ENCODE measurements at places on chromosomes 7 and 10. TPM values are rescaled to one million over a fixed set of nuclear protein-coding genes. Genes with fewer than 3 reads are reported as not detected.

GRCh38 chr7:32896564-32897347 lies 5.2 kb upstream of the KBTBD2 start:
- no peak for DNase-seq

- no peak for DNase-seq
Measured at GRCh38 chr7:89073776-89074175, 278.2 kb upstream of the TEX47 start.

The SRRM3 gene
- 6.1 TPM for total RNA-seq

- DNase-seq, result no peak
Measured at GRCh38 chr7:70338015-70338414, 739.7 kb downstream of the AUTS2 start.

The MYL10 gene
- total RNA-seq, result not detected

GRCh38 chr7:8785081-8785480 lies 351.7 kb downstream of the NXPH1 start:
- no peak for DNase-seq

The TMEM176B gene
- total RNA-seq, result 2.4 TPM

GRCh38 chr7:26199301-26200037 lies 1.1 kb downstream of the HNRNPA2B1 start:
- no peak for DNase-seq

DNA sequence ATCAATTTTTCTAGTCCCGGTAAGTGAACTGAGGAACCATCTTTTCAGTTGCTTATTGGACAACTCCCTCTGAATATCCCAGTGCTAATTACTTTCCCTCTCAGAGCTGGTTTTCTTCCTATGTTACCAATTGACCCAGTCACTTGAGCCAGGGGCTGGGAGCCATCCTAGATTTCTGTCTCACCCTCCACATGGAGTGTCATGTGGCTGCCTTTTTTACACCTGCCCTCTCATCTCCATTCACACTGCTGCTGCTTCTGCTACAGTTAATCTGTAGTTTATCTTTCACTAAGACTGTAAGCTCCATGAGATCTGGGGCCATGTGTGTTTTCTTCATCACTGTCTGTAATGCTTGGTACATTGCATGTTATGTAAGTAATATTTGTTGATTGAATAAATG lies 35.8 kb downstream of the VCL start:
- DNase-seq, result no peak

DNA sequence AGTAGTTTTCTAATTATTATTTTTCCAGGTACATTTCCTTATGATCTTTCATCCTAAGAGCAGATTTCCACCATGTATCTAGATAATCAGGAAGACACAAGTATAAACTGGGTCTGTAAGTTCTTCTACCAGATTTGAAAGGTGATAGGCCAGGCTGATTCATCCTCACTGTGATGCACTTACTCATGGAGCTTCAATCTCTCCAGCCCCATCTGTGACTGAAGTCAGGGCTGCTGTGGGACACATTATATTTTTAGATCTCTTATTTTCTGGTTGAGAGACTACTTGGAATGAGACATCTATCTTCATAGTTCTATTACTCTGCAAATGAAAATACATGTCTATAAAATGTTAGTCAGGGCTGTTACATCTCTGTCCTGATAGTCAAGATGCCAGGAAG lies 85.5 kb upstream of the SLC25A13 start:
- DNase-seq, result no peak

The PNLIPRP3 gene
- total RNA-seq, result not detected

- DNase-seq, result no peak
Measured at GRCh38 chr7:30727061-30727945, 24.6 kb upstream of the INMT start.

The KCNIP2 gene
- total RNA-seq, result 12.6 TPM

The CLEC5A gene
- total RNA-seq, result not detected

The RNF32 gene
- total RNA-seq, result 1.2 TPM

DNA sequence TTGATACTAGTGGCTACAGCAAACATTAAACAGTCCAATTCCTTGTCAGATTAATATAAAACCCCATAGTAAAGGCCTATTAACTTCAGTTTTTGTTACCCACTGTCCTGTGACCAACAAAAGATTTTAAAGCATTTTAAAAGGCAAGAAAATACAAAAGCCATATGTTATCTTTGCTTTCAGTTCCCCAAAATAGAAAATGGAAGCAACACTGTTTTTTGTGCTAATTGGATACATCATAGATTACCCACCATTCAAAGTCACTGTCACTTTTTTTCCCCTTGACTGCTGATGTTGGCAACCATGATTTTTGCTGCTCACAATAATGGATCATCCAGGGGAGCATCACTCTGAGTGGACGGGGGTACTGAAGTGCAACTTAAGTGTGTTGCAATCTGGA lies 52.4 kb upstream of the TMEM140 start:
- DNase-seq, result no peak

- DNase-seq, result no peak
Measured at GRCh38 chr7:31066516-31067130, 14.5 kb downstream of the ADCYAP1R1 start.

DNA sequence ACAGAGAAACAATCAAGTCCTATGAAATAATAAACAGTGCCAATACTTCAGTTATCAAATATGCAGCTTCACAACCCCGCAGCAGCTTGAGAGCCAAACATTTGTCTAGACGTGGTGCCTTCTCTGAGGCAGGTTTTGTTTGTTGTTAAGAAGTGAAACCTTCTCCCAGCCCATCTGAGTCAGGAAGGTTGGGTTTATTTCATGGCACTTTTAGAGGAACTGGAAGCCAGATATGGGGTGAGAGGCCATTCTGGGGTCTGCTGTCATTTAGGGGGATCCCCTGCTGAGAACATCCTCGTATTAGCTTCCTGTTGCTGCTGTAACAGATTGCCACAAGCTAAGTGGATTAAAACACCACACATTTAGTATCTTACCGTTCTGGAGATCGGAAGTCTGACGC lies 113.6 kb downstream of the GRK5 start:
- no peak for DNase-seq

DNA sequence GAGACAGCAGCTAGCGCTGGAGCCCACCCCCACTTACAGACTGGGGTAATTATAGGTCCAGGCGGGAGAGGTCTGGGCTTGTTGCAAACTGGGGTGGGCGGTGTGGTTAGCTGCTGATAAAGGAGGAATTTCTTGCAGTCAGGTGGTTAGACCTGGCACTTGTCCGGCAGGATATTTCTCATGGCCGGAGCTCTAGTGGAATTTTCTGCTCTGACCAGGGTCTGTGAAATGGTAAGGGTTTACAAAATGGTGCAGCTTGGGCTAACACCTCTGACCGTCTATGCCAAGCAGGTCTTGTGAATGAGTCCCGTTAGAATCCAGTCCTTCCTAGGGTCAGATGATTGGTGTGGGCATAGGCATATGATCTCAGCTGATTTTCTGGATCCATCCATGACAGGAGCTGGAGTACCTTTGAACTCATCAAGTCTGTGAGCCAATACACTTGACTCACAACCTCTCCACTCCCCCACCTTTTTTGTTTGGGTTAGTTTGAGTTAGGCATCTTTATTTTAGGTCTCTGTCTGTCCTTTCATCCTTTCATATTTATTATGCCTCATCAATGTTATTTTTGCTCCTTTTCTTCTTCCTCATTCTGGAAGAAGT lies 213.4 kb downstream of the SUGCT start:
- no peak for DNase-seq

The DUS4L gene
- total RNA-seq, result 15.5 TPM

The ZP3 gene
- total RNA-seq, result 1.2 TPM

DNA sequence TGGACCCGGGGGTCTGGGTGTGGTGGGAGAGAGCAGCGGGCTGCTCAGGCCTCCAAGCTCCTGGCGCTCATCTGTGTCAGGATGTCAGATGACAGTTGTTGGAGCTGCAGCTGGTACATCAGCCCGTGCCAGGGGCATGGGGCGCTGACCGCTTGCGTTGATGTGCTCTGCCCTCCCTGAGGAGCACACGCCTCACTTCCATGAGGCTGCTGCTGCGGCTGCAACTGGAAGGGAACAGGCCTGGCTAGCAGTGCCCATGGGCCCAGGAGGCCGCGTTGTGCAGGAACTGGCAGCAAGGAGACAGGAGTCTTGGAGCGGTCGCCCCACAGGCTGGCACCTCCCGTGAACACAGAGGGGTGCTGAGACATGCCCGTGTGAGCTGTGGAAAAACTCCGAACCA lies 361.3 kb upstream of the MKI67 start:
- DNase-seq, result no peak

DNA sequence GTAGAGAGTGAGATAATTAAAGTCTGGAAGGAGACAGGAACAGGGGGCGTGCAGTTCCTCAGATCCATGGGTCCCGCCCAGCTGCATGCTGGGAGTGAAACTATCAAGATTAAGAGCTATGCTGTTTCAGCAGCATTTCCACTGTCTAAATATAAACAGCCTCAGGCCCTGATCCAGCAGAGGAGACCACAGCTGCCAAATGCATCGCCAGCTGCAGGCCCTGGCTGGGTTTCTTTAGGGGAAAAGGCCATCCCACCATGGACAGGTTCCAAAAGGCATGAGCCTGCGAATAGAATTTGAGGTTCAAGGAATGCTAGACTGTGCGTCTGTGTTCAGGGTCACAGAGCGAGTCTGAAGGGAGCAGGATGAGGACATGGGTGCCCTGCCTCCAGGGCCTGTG lies 411.4 kb downstream of the PAXIP1 start:
- no peak for DNase-seq

GRCh38 chr10:423178-423577 lies 266.3 kb downstream of the DIP2C start:
- DNase-seq, result no peak

The PRLHR gene
- total RNA-seq, result 2.4 TPM

The OR9A2 gene
- total RNA-seq, result under 0.01 TPM

- DNase-seq, result no peak
Measured at GRCh38 chr7:21028599-21028998, 241.9 kb upstream of the SP8 start.

DNA sequence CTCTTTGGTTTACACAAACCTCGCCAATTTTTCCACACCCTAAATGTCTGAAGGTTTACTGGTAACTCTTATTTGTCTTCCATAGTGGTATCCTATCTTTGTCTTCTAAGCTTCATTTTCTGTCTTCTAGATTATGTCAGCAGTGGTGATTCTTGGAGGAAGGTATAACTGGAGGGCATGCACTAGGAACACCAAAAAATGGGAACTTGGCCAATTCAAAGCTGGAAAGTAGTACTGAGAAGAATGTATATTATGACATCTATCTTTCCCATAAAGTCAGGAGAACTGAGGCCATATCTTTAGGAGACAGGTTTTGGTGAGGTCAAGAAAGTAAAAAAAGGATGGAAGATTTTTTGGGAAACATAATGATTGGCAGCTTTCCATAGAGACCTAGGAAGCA lies 113.3 kb downstream of the CPEB3 start:
- DNase-seq, result no peak

- DNase-seq, result no peak
Measured at GRCh38 chr7:13028825-13029099, 341.3 kb downstream of the ARL4A start.

The HILPDA gene
- total RNA-seq, result 26.9 TPM

DNA sequence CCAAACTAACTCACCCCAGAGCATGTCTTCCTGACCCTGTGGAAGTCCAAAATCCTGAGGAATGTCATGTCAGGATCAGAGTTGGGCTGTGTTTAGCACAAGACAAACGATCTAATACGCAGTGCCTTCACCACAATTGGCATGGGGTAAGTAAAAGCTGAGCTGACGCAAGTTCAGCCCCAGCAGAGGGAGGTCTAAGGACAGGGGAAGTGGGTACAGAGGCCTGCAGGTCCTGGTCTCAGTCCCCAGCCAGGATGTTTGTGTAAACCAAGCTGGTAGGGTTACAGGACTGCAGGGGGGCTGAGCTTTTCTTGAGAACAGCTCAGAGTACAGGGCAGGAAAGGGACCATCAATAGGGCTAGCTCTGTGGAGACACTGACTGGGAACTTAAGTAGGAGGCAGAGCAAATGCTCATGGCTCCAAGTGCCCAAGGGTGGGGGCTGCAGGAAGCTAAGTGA lies 5.3 kb upstream of the KCNIP2 start:
- DNase-seq, result no peak

The VAX1 gene
- total RNA-seq, result 1.2 TPM

The VGF gene
- 7.7 TPM for total RNA-seq

The HABP2 gene
- not detected for total RNA-seq

DNA sequence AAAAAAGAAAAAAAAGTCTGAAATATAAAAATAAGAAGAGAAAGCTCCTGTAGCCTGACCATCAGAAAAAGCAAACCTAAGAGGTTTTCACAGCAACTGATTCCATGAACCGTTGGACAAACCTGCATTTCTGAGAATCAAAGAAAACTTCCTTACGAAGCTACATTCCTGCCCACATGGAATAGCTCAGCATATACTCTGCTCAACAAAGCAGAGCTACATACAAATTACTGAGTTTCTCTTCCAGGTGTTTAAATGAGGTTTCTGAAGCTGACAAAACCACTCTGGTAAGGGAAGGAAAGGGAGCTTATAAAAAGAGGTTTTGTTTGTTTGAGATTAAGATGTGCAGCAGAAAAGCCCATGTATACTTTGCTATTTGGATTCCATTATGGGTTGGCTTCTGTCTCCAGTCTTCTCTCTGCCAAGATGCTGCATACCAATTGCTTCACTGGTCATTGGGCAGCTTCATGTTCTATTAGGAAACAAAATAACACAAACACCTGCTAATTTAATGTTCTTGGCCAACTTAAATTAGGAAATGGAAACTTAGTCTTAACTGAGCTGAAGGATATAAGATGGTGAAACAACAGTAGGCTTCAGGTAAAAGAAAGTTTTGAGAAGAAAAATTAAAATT lies 314.1 kb downstream of the LRRTM3 start:
- no peak for DNase-seq

The CCL26 gene
- not detected for total RNA-seq

The SORCS1 gene
- 16.7 TPM for total RNA-seq

DNA sequence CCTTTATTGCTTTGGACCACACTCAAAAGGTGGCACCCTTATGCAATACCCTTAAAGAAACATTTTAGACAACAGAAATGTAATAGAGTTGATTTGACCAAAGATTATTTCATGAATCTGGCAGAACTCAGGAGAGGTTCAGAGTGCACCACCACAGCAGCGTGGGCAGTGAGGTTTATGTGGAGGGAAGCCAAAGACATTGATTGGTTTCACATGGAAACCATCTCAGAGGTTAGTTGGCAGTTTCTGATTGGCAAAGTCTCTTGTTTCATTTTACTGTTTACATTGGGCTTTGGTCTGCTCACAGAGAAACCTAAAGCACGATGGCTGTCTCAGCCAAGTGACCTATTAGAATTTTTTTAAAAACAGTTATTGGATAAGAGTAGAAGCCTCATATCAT lies 101.3 kb downstream of the SDHAF3 start:
- no peak for DNase-seq

The TACC2 gene
- 14.7 TPM for total RNA-seq

DNA sequence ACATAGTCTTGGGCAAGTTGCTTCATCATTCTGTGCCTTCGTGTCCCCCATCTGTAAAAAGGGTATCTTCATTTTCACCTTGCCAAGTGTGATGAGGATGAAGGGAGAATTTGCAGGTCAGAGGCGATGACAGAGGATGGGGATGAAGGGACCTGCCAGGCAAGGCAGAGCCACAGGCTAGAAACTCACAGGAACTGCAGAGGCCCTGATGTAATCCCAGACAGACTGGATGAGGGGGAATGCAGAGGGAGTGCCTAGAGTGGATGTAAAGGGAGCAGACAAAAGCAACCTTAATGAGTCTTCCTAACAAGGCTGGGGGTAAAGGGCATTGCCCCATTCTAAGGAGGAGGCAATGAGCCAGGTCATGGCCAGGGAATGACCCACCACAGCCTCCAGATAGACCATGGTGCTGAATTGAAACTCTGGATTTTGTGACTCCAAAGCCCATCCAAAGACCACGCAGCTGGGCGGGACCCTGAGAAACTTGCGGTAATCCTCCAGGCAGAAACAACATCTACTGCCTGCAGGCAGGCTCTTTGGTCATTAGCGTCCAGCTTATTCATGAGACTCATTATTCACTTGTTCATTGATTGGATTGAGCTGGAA lies 1.9 kb downstream of the ANTXRL start:
- DNase-seq, result no peak

GRCh38 chr10:61047081-61047480 lies 103.1 kb upstream of the RHOBTB1 start:
- no peak for DNase-seq

Data from frontal cortex (tissue), 4 donors.